ENCODE measurements at places on chromosomes 3 and 15. TPM values are rescaled to one million over a fixed set of nuclear protein-coding genes. Genes with fewer than 3 reads are reported as not detected.

The DUOX1 gene
- polyA plus RNA-seq = not detected

The SLC24A5 gene
- polyA plus RNA-seq = 0.47 TPM

The FBXL22 gene
- not detected for polyA plus RNA-seq

The ISLR gene
- 3.0 TPM for polyA plus RNA-seq

The ADGRG7 gene
- polyA plus RNA-seq = not detected

The HRG gene
- polyA plus RNA-seq = not detected

The FRMD5 gene
- 14.7 TPM for polyA plus RNA-seq

The ARGFX gene
- polyA plus RNA-seq = not detected

The P2RY13 gene
- 0.69 TPM for polyA plus RNA-seq

The MRAS gene
- 24.3 TPM for polyA plus RNA-seq

The IL17RB gene
- polyA plus RNA-seq = 5.1 TPM

The LYZL4 gene
- not detected for polyA plus RNA-seq

The MORC1 gene
- polyA plus RNA-seq = not detected

The QRICH1 gene
- polyA plus RNA-seq = 36.7 TPM

The SPINT1 gene
- not detected for polyA plus RNA-seq
